T-helper 2 cell treated with Interferon-gamma antibody and Interleukin-4, amounts not matched to agents 5 μg/mL and 100 μg/mL, for 36 hours (primary cell): ENCODE measurements at places on chromosomes 11 and 22.

DNA sequence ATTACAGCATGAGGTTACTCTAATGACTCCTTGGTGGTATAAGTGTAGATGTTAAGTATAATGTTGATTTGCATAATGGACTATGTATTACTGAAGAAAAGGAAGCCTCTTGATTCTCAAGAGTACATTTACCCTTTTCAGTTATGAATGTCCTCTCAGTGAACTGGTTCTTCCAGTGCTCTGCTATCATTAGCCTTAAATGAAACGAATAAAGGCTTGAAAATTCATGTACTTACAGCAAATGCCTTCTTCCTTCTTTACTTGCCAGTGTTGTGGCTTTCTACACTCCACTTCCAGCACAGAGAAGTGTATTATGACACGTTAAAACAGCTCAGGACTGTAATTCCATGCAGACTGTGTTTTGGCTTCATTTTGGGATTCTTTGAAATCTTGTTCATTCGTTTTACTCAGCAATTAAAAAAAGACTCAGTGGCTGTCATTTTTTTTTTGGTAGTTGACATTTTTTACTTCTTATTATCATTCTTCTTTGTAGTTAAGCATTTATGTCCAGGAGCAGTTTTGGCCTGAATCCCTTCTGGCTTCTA, 96.9 kb downstream of the MTMR3 start:
- H3K4me3 ChIP-seq: no peak overlapping the region
- peaks cover 7% of the 10 kb centered on the region for H3K36me3 ChIP-seq
- no peaks in the 10 kb centered on the region for H3K27me3 ChIP-seq
- no peaks in the 10 kb centered on the region for H3K4me1 ChIP-seq
- H3K27ac ChIP-seq: no peak overlapping the region

DNA sequence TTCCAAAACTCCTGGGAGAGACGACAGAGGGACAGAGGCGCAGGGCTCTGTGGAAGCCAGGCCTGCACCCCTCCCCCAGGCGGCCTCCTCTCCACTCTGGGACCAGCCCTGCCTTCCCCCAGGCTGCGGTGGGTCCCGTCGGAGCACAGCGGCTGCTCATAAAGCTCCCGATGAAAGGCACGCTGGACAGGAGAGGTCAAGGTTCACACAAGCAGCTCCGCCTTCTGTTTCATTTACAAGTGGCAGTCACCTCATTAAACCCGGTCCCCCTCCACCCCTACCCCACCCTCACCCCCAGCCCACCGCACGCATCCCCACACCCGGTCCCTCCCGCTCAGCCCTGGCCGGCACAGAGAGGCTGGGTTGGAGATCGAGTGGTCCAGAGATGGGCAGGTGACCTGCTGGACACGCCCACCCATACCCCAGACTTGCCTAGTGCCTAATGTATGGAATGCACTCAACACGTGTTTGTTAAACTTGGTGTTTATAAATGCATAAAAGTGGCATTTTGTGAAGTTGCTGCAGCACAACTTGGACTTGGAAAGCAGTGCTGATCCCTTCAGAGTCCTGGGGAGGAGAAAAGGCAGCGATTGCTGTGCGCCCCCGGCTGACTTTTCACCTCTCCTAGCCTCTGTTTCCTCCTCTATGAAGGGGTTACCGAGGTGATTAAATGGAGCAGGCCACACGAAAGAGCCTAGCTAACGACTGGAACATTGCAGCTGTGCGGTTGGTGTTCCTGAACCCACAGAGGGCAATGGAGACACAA, 26.0 kb downstream of the RPUSD4 start:
- no peak overlapping the region for H3K4me3 ChIP-seq
- H3K27me3 ChIP-seq: no peaks in the 10 kb centered on the region
- no peaks in the 10 kb centered on the region for H3K36me3 ChIP-seq
- H3K4me1 ChIP-seq: peaks cover 6% of the 10 kb centered on the region
- DNase-seq: no peak
- H3K27ac ChIP-seq: no peak overlapping the region

GRCh38 chr11:132084433-132084832, 714.0 kb downstream of the NTM start:
- no peaks in the 10 kb centered on the region for H3K27me3 ChIP-seq
- no peak overlapping the region for H3K4me3 ChIP-seq
- H3K36me3 ChIP-seq: no peaks in the 10 kb centered on the region
- DNase-seq: no peak

GRCh38 chr11:132610216-132610615, 922.1 kb downstream of the OPCML start:
- no peak for DNase-seq
- H3K27me3 ChIP-seq: no peaks in the 10 kb centered on the region
- H3K4me1 ChIP-seq: no peaks in the 10 kb centered on the region
- H3K27ac ChIP-seq: no peak overlapping the region
- no peaks in the 10 kb centered on the region for H3K36me3 ChIP-seq
- H3K4me3 ChIP-seq: no peak overlapping the region

- H3K27me3 ChIP-seq: no peaks in the 10 kb centered on the region
- peak; percentile 45 for DNase-seq
- peak overlapping the region; percentile 55 for H3K27ac ChIP-seq
- H3K4me1 ChIP-seq: peaks cover 17% of the 10 kb centered on the region
Measured at GRCh38 chr22:49934160-49934890, 15.9 kb downstream of the CRELD2 start.

GRCh38 chr22:44118645-44119315, 61.9 kb upstream of the PARVG start:
- H3K4me3 ChIP-seq: no peak overlapping the region
- peaks cover 8% of the 10 kb centered on the region for H3K36me3 ChIP-seq
- H3K27me3 ChIP-seq: no peaks in the 10 kb centered on the region
- peaks cover 3% of the 10 kb centered on the region for H3K4me1 ChIP-seq
- H3K27ac ChIP-seq: no peak overlapping the region
- no peak for DNase-seq

- no peak overlapping the region for H3K4me3 ChIP-seq
- H3K27ac ChIP-seq: no peak overlapping the region
- no peaks in the 10 kb centered on the region for H3K4me1 ChIP-seq
Measured at GRCh38 chr11:78821371-78822306, 247.0 kb upstream of the NARS2 start.

GRCh38 chr11:79095424-79095823, 345.4 kb downstream of the TENM4 start:
- H3K36me3 ChIP-seq: no peaks in the 10 kb centered on the region
- H3K27ac ChIP-seq: no peak overlapping the region
- H3K4me3 ChIP-seq: no peak overlapping the region
- H3K27me3 ChIP-seq: peaks cover 7% of the 10 kb centered on the region
- H3K4me1 ChIP-seq: no peaks in the 10 kb centered on the region
- DNase-seq: no peak

GRCh38 chr11:62273789-62274275, 3.9 kb downstream of the SCGB2A2 start:
- no peak for DNase-seq
- H3K4me3 ChIP-seq: no peak overlapping the region
- H3K36me3 ChIP-seq: no peaks in the 10 kb centered on the region
- no peaks in the 10 kb centered on the region for H3K4me1 ChIP-seq
- peaks cover 5% of the 10 kb centered on the region for H3K27me3 ChIP-seq

DNA sequence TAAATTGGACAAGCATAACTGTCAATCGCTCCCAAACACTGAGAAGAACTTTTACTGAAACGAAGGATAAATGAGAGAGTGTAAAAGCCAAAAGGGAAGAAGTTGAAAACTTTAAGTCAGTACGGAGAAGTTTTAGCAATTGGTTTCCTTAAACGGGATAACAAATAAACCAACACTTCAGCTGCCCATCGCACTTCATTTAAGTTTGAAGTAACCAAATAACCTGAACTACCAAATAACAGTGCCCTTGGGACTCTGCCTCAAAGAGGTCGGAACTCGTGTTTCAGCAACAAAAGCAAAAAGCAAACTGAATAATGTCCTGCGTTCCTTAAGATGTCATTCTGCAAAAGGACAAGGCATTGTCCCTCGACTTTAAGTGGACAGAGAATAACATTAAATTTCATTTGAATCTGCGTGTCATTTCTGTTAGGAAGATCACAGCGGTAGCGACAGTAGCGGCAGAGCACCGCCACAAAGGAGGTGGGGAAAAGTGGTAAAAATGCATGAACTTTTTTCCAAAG, 127.0 kb upstream of the C11orf58 start:
- H3K4me3 ChIP-seq: no peak overlapping the region
- H3K27me3 ChIP-seq: peaks cover 54% of the 10 kb centered on the region
- no peak for DNase-seq
- no peak overlapping the region for H3K27ac ChIP-seq
- H3K4me1 ChIP-seq: peaks cover 15% of the 10 kb centered on the region
- no peaks in the 10 kb centered on the region for H3K36me3 ChIP-seq
